ENCODE measurements at places on chromosomes 1 and 21.

DNA sequence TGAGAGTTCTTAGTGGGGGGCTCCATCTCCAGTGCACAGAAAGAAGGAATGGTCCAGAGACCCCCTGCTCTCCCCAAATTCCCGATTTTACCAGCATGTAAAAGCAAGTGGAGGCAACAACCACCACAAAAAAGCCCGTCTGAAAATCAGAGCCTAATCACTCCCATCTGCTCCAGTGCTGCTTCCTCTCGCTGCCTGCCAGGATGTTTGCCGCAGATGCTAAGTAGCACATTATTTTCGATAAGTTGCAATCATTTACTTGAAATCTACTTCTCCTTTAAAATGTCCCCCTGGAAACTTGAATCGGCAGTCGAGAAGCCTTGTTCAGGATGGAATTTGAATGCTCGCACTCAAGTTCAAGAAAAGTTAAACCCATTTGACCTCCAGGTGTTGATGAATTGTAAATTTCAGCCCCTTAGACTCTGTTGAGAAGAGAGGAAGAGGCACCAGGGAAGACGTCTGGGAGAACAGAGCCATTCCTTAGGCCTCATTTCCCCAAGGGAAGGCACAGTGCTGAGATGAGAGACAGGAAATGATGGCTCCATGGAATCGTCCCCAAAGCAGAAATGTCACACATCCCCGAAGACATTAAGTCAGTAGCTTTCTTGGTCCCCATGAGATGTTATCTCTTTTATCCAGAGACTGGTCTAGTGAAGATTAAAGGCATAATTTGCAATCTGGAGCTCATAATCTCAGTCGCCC, 221.3 kb downstream of the PBX1 start:
- no peak for DNase-seq

DNA sequence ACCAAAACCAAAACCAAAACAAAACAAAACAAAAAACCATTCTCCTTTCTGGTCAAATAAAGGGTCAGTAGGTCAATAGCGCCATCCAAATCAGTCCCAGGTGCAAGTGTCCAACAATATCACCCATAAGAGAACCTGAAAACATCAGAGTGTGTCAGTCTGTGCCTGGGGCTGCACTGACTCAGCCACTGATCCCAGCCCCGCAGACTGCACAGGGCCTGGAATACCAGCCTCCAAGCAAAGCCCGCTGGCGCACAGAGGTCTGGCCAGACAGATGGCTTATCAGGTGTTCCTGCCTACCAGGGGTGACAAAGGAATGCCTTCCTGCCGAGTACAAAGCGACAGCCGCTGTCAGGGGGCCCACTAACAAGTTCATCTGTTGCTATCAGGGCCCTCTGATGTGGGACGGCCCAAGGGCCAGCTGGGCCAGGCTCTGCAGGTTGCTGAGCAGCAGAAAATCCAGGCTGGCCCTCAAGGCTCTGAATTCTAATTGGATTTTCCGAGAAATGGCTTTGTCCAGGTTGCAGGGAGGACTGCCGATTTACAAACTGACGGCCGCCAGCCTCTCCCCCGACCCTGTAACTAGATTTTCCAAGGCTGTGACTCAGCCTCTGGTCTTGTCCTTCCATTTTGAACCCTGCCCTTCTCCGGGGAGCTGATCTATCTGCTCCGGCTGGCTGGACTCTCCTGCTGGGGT, 13.7 kb upstream of the TMEM51 start:
- DNase-seq: no peak

DNA sequence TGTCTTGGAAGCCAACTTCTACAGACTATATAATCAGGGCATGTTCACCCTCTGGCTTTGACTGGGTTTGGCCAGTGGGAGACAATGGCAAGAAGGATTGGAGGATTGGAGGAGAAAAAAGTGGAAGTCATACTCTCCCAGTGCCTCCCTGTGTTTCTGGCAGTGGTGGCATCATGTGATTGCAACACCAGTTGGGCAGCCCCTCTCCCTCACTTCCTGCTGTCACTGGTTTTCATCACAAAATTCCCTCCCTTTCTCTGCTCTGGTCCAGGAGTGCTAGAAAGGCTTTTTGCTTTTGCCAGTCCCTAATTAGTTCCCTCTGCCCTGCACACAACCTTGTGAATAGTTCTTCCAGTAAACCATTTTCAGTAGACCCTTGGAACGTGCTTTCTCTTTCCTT, 3.7 kb upstream of the QSOX1 start:
- DNase-seq: no peak

- no peak for DNase-seq
Observed at GRCh38 chr1:59419361-59420140, 122.7 kb downstream of the FGGY start.

DNA sequence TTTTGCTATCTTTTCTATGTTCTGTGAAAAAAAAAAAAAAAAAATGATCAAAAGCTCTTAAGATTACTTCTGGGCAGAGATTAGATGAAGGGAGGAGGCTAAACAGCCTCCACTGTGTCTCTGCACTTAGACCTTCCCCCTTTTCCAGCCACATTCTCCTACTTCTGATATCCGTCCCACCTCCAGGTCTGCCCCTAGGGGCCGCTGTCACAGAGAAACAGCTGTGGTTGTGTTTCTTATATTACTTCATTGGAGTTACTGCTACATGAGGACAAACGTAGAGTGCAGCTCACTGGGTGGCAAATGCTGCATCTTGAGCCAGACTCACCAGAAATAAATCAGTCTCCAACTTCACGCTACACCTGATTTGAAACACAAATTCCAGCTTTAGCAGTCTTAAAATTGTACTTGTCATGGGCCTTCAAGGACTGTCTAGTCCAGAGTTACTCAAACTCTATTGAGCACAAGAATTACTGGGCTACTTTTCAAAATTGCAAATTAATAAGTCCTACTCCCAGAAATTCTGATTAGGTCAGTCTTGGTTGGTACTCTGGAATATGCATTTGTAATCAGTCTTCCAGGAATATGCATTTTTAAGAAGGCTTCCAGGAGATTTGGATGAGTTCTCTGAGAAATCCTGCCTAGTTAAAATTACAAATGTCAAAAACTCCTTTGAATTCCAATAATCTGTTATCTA, 125.2 kb upstream of the PTBP2 start:
- peak; percentile 26 for DNase-seq

GRCh38 chr1:67677930-67678329, 7.1 kb upstream of the GADD45A start:
- no peak for DNase-seq

DNA sequence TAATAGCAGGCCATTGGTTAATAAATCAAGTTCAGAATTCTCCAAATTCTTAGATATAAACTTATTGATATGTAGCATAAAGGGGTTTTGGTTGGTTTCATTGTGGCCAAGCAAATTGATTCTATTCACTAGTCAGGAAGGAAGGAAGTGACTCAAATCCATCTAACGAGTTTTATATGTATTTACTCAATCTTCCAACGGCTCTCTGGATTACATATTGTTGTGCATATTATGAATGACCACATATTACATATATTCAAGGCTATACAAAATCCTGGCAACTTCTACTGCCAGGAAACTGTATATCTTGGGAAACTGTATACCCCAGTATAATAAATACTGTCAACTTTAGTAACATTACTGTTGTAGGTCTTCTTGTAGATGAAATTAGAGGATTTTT, 20.1 kb upstream of the PDE4B start:
- no peak for DNase-seq

DNA sequence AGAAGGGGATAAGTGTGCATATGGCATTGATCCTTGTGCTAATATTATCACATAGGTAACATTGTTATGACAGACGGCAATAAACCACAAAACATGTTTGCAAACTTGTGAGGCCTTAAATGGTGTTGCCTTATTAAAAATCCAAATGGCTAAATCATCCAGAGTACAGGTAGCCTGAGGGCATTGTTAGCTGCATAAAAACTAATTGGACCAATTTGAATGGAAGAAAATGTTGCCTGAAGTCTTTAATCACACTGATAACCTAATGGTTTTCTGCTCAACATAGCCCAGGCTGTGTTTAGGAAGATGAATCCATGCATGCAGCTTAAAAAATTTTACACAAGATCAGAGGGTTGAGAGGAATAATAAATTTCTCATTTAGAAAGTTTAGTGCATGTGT, 19.4 kb upstream of the LRRC53 start:
- no peak for DNase-seq

DNA sequence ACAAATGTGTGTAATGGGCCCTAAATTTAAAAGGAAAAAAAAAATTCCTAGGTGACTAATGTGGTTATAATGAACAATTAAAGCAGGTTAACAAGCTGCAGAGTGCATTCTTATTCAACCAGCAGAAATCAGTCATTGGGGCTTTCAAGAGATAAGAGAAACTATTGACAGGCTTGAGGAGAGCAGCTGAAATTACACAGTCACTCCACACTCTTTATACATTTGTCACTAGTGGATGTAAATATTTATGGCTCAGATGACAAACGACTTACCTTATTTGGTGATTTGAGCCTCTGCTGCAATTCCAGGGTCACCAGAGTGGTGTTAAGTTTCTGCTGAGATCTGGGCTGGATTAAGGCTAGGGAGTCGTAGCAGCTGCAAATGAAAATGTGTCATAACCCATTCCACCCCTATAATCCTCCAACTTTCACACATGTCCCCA, 896.3 kb downstream of the TTLL7 start:
- no peak for DNase-seq

GRCh38 chr1:71835442-71835813, 446.9 kb downstream of the NEGR1 start:
- no peak for DNase-seq

DNA sequence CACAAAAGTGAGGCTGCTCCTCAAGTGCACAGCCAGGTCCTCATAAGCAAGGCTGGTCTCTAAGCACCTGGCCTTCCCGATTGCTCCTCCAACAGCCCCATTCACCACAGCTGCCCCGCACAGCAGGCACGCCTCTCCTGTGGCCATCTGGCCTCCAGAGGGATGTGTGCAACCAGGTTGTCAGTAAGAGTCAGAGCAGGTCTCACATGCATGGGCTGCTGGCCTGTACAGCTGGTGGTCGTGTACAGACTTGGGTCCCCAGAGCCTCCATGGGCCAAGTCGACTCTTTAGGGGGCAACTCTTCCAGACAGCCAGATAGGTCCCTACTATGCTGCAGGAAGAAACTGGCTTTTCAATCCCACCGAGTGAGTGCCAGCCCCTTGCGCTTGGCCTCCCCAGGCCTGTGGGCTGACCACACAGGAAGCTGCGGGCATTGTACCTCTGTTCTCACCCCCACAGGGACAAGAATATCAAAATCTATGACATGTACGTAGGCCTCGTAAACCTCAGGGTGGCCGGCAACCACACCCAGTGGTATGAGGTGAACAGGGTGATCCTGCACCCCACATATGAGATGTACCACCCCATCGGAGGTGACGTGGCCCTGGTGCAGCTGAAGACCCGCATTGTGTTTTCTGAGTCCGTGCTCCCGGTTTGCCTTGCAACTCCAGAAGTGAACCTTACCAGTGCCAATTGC, 1.4 kb downstream of the PRSS38 start:
- DNase-seq: no peak

DNA sequence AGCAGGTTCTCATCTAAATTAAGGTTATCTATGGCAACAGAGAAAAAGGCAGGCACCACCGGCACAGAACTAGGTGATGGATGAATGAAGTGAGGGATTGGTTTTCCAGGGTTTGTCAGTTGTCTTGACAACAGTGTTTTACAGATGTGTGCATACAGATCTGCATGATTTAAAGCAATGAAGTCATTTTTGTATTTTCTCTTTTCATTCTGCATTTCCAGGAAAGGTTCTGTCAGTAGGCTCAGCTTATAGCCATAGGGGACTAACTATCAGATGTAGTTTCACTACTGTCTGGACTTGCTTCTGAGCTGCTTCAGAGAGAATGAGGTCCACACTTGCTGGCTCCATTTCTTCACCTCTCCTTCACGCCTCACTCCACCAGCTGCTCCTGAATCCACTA, 98.2 kb upstream of the LMO4 start:
- no peak for DNase-seq

DNA sequence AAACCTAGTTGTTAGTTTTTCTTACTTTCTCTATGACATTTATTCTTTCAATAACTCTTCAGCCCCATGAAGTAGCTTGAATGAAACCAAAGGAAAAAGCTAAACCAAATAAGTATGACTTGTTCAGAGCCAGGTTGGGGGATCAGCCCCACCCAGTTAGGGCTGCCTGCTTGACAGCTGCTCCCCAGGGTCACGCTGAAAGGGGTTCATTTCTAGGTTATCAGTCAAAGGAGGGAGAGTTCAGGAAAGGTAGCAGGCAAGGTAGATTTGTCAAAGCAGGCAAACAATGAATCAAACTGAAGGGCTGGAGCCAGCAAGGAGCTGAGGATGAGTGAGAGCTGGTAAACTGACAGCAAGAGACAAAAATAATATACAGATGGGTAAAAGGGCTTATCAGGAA, 3.1 kb upstream of the S100A11 start:
- no peak for DNase-seq

- no peak for DNase-seq
Observed at GRCh38 chr1:208100906-208101305, 143.3 kb downstream of the PLXNA2 start.

DNA sequence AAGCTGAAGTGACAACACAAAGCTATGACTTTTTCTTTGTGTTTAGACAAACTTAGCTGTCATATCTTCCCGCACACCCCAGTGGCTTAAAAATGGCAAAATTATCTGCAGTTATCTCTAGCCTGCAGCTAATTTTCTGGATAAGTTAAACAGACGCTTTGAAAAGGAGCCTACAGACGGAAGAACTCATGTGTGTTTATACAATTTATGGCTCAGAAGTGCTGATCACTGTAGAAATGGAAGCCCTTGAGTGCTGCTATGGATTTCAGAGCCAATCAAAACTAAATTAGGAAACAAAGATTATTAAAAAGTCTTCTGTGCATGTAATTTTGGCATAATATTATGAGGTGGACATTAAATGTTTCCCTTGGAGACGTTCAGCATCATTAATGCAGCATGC, 11.6 kb downstream of the NTNG1 start:
- no peak for DNase-seq

DNA sequence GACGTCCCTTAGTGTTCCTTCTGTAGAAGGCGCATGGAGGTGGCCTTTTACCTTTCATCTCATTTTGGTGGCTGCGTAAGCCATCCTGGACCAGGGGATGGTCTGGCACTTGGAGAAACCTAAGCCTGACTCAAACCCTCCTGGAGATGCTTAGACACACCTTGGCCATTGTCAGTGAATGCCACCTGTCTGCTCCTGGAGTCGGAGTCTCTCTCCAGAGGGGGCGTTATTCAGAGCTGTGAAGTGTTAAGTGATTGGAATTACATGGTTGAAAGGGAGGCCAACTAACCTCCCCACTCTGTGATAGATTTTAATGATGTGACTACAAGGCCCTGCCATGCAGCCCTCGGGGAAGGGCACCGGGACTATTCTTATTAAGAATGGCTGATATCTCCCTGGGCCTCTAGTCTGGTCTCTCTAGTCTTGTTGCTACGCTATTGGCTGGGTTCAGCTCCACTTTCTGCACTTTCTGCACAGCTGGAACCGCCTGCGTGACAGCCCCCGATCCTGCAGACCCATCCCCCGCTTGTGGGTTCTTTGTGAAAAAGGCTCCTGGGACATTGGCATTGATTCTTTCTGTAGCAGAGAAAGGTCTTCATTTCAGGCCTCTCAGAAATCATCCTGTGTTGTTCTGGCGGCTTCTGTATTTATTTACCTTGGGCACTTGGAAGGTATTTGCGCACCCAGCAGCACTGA, 4.2 kb downstream of the RASSF5 start:
- no peak for DNase-seq

GRCh38 chr1:185733818-185734735, at the start of gene HMCN1:
TSS of gene HMCN1 (plus strand) at chr1:185734391. CDS start at chr1:185734780, 389 bp downstream.
- DNase-seq: peak; percentile 22

- DNase-seq: no peak
Observed at GRCh38 chr21:19864476-19864875, 1133.7 kb upstream of the NCAM2 start.

GRCh38 chr1:89631816-89632656, 884 bp upstream of the LRRC8C start:
- DNase-seq: no peak

- DNase-seq: no peak
Observed at GRCh38 chr1:41613689-41614574, 129.4 kb upstream of the EDN2 start.

Data from activated CD4-positive, alpha-beta T cell treated with anti-CD3 and anti-CD28 coated beads, Interleukin-2, amount 50 U/mL, for 48 hours (primary cell).